Activated CD4-positive, alpha-beta T cell treated with anti-CD3 and anti-CD28 coated beads for 36 hours (primary cell): ENCODE measurements at places on chromosomes 6 and 20. TPM values are rescaled to one million over a fixed set of nuclear protein-coding genes. Genes with fewer than 3 reads are reported as not detected.

Gene RAB44
- total RNA-seq, result 0.05 TPM

- no peak overlapping the region for H3K4me3 ChIP-seq
- no peak overlapping the region for H3K27ac ChIP-seq
- H3K36me3 ChIP-seq, result no peaks in the 10 kb centered on the region
- H3K27me3 ChIP-seq, result peaks cover 4% of the 10 kb centered on the region
- H3K4me1 ChIP-seq, result no peaks in the 10 kb centered on the region
Observed at GRCh38 chr20:14065774-14066173, 70.5 kb downstream of the MACROD2 start.

Gene WFDC12
- not detected for total RNA-seq

GRCh38 chr6:28729501-28730402 is 194.0 kb downstream of the TRIM27 start:
- H3K4me3 ChIP-seq, result peak overlapping the region; percentile 82
- peaks cover 2% of the 10 kb centered on the region for H3K36me3 ChIP-seq
- no peak overlapping the region for H3K27ac ChIP-seq
- no peak for DNase-seq

DNA sequence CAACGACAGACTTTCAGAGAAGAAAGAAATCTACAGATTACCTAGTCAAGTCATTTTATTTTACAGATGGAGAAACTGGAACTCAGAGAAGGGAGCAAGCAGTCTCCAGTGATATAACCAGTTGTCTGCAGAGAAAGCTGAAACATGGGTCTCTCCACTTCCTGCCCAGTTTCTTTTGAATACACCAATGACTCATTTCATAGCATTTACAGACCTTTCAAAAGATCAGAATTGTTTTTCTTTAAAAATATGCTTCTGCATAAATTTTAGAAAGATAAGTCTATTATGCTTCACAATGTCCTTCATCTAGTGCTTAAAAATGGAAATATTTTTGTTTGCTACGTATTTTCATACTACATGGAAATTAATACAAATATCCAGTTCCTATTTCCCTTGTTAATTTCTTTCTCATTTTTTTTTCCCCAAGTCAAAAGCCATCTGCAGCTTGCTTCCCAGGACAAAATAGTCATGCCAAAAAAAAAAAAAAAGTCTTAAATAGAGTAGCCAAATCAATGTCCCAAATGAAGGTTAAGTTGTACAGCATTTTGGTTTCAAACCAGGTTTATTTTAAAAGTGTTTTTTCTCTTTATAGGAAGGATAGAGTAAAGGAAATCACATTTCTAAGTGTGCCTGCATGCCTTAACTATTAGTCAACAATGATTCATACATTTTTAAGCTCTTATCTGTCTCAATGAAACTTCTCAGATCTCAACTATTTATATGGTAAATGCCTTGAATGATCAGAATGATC is 36.9 kb downstream of the ARHGAP18 start:
- peak overlapping the region; percentile 92 for H3K27ac ChIP-seq
- no peaks in the 10 kb centered on the region for H3K36me3 ChIP-seq
- peaks cover 2% of the 10 kb centered on the region for H3K27me3 ChIP-seq
- H3K4me3 ChIP-seq, result peak overlapping the region; percentile 59

DNA sequence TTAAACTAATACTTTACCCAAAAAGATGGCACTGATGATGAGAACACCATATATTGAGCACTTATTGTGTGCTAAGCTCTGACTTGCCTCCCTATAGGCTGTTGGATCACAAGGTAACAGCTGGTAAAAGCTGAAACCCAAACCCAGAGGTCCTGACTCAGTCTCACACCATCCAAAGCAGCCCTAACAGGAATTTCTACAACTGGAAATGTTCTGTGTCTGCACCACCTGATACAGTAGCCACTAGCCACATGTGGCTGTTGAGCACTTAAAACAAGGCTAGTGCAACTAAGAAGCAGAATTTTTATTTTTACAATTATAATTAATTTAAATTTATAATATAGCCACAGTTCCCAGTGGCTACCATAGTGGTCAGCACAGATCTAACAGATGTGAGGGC is 15.6 kb upstream of the MATN4 start:
- H3K27me3 ChIP-seq, result no peaks in the 10 kb centered on the region
- H3K36me3 ChIP-seq, result peaks cover 13% of the 10 kb centered on the region
- H3K4me1 ChIP-seq, result peaks cover 16% of the 10 kb centered on the region
- no peak overlapping the region for H3K27ac ChIP-seq
- DNase-seq, result no peak
- H3K4me3 ChIP-seq, result no peak overlapping the region

DNA sequence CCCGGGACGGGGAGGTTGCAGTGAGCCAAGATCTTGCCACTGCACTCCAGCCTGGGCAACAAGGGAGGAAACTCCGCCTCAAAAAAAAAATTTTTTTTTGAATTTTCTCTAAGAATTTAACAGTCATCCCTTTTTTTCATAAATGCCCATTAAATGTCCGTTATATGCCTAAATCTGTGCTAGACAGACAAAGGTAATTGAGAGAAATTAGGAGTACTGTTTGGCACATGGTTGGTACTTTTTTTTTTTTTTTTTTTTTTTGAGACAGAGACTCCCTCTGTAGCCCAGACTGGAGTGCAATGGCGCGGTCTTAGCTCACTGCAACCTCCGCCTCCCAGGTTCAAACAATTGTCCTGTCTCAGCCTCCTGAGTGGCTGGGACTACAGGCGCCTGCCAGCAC is 1.7 kb downstream of the PCMT1 start:
- H3K27ac ChIP-seq, result no peak overlapping the region
- peaks cover 42% of the 10 kb centered on the region for H3K4me1 ChIP-seq
- DNase-seq, result no peak
- H3K27me3 ChIP-seq, result no peaks in the 10 kb centered on the region
- peaks cover 5% of the 10 kb centered on the region for H3K36me3 ChIP-seq

GRCh38 chr20:22536141-22536828 is 48.1 kb downstream of the FOXA2 start:
- no peaks in the 10 kb centered on the region for H3K4me1 ChIP-seq
- no peak for DNase-seq
- H3K27me3 ChIP-seq, result no peaks in the 10 kb centered on the region
- H3K36me3 ChIP-seq, result no peaks in the 10 kb centered on the region

Gene PNPLA1
- total RNA-seq, result not detected

- H3K27ac ChIP-seq, result no peak overlapping the region
- H3K4me1 ChIP-seq, result peaks cover 4% of the 10 kb centered on the region
- DNase-seq, result no peak
Observed at GRCh38 chr6:81743649-81744048, 8.8 kb downstream of the TENT5A start.

GRCh38 chr6:38012573-38012972 is 193.0 kb downstream of the ZFAND3 start:
- peaks cover 14% of the 10 kb centered on the region for H3K4me1 ChIP-seq
- H3K27me3 ChIP-seq, result no peaks in the 10 kb centered on the region
- DNase-seq, result peak; percentile 36
- H3K27ac ChIP-seq, result no peak overlapping the region
- no peak overlapping the region for H3K4me3 ChIP-seq
- H3K36me3 ChIP-seq, result peaks cover 15% of the 10 kb centered on the region

GRCh38 chr6:21873562-21873961 is 280.0 kb downstream of the SOX4 start:
- H3K36me3 ChIP-seq, result peaks cover 1% of the 10 kb centered on the region
- no peaks in the 10 kb centered on the region for H3K27me3 ChIP-seq
- H3K4me3 ChIP-seq, result no peak overlapping the region
- H3K27ac ChIP-seq, result no peak overlapping the region
- no peak for DNase-seq
- peaks cover 22% of the 10 kb centered on the region for H3K4me1 ChIP-seq

GRCh38 chr6:148776321-148777308 is 29.8 kb downstream of the UST start:
- no peaks in the 10 kb centered on the region for H3K36me3 ChIP-seq
- peak overlapping the region; percentile 42 for H3K27ac ChIP-seq
- peak; percentile 16 for DNase-seq
- H3K4me3 ChIP-seq, result no peak overlapping the region
- peaks cover 23% of the 10 kb centered on the region for H3K4me1 ChIP-seq

DNA sequence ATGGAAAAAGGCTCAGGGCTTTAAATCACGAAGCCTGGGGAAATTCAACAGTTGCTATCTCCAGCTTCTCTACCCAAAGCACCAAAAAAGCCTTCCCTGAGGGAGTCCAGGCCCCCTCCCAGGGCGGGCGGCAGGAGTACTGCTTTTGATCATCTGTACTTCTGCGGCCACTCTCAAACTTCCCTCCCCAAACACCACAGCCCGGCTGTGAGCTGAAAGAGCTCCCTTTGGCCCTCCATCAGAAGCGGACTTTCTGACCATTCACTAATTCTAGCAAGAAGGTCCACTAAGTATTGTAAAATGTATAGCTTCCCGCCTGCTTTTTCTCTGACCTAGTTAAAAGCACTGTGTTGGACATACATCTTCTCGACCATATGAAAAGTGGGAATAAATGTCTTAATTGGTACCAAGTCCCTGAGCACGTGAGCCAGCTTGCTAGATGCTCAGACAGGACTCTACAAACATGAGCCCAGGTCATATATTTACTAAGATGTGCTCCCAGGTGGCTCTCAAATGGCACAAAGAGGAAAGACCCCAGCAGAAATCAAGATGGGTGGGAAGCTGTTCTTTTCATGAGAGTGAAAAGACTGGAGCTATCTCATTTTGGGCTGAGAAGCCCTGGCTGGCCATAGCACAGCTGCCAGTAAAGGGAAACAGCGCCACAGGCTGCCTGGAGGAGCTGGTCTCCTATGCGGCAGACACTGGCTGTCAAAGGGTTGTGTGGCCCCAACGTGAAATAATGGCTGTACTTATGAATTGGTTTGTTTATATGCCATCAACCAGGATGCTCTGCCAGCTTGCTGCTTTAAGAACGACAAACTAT is 58.6 kb downstream of the GFOD1 start:
- no peaks in the 10 kb centered on the region for H3K27me3 ChIP-seq
- H3K4me3 ChIP-seq, result peak overlapping the region; percentile 58
- H3K27ac ChIP-seq, result peak overlapping the region; percentile 95
- DNase-seq, result peak; percentile 43

- no peak for DNase-seq
- H3K4me3 ChIP-seq, result no peak overlapping the region
- no peaks in the 10 kb centered on the region for H3K4me1 ChIP-seq
- H3K36me3 ChIP-seq, result peaks cover 4% of the 10 kb centered on the region
- no peak overlapping the region for H3K27ac ChIP-seq
- H3K27me3 ChIP-seq, result no peaks in the 10 kb centered on the region
Observed at GRCh38 chr20:50852085-50852484, 57.2 kb downstream of the BCAS4 start.

DNA sequence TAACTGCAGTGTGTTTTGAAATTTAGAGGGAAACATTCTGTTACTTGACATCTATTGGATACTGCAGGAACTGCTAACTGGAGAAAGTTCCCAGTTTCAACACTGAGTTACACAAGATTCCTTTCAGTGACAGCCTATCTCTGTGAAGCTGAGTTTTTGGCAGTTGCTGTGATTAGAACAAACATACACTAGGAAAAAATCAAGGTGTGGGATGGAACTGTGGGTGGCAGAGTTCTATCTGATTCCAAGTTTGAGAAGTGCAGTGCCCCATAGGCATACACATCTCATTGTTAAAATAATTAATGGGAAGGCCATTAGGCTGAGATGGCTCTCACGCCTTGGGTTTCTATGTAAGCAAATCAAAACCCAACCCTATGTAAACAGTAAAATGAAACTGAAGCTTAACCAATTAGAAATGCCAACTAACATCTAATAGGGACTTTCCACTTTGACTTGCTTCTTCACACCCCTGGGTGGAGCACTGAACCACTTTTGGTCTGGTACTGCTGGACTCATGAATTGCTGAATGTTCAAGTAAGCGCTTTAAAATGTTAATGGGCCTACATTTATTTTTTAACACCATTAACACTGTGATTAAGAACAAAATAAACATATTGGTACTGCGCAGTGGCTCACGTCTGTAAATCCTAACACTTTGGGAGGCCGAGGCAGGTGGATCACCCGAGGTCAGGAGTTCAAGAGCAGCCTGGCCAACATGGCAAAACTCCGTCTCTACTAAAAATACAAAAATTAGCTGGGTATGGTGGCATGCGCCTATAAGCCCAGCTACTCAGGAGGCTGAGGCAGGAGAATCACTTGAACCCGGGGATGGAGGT is 55.2 kb upstream of the TBC1D7 start:
- no peaks in the 10 kb centered on the region for H3K27me3 ChIP-seq
- H3K4me1 ChIP-seq, result peaks cover 11% of the 10 kb centered on the region
- H3K4me3 ChIP-seq, result no peak overlapping the region
- H3K27ac ChIP-seq, result no peak overlapping the region
- H3K36me3 ChIP-seq, result peaks cover 9% of the 10 kb centered on the region
- no peak for DNase-seq

- DNase-seq, result no peak
- no peaks in the 10 kb centered on the region for H3K4me1 ChIP-seq
- H3K36me3 ChIP-seq, result no peaks in the 10 kb centered on the region
Observed at GRCh38 chr6:18090349-18090786, 32.1 kb downstream of the NHLRC1 start.

DNA sequence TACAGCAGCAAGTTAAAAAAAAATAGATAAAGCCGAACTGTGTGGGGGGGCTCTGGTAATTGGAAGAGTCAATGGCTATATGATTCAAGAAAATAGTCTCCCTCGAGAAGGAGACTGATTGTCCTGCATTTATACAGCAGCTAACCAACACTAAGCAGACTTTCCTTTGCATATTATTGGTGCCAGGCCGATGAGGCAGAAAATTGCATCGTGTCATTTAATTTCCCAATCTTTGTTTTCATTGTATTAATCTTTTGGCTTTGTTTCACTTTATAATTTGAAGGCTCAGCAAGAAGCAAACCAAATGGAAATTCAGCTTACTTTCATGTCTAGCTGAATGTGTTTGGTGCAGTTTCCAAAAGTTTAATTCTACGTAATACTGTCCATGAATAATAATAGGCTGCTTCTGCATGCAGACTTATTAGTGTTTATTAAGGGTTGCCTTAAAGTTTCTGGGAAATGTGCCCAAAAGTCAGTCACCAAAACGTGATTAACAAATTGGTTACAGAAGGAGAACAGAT is 258.5 kb downstream of the HACE1 start:
- no peak overlapping the region for H3K4me3 ChIP-seq
- peaks cover 16% of the 10 kb centered on the region for H3K4me1 ChIP-seq
- H3K27me3 ChIP-seq, result peaks cover 4% of the 10 kb centered on the region
- no peaks in the 10 kb centered on the region for H3K36me3 ChIP-seq
- no peak for DNase-seq
- H3K27ac ChIP-seq, result no peak overlapping the region

DNA sequence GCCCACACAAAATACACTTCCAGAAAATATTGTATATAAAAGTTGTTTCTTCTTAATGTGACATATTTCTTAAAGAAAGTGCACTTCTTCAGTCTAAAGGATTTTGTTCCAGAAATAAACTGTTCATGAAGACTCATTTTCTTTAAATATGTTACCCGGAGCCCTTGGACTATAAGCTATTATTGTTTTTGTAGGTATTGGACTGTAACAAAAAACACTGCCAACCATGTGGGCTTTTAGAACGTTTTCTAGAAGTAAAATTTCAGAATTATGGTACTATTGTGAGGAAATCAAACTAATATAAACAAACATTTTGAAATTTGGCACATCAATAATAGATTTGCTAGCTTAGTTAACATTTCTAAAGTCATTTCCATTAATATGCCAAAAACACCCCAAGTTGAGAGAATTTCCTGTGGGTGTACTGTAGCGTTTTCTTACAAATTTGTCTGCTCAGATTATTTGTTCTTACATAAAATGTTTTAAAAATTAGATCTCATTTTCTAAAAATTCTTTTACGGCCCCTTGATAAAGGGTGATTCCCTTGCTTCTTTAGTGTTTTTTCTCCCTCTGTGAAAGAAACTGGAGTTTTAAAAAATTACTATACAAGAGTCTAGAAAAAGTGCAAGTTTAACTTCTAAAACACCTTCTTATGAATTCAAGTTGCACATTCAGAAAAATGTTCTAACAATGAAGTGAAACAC is 3.4 kb downstream of the NKX2-4 start:
- peaks cover 52% of the 10 kb centered on the region for H3K27me3 ChIP-seq
- peaks cover 25% of the 10 kb centered on the region for H3K4me1 ChIP-seq
- DNase-seq, result no peak
